Naive B cell (primary cell): ENCODE measurements at places on chromosomes 11 and 22. TPM values are rescaled to one million over a fixed set of nuclear protein-coding genes. Genes with fewer than 3 reads are reported as not detected.

- no peak for DNase-seq
These were observed 10.1 kb downstream of the PATE2 start for GRCh38 chr11:125768336-125769046.

- DNase-seq: no peak
These were observed 32.7 kb upstream of the TXNRD2 start for GRCh38 chr22:19974268-19974861.

- no peak for DNase-seq
These were observed 71.1 kb downstream of the TTC28 start for GRCh38 chr22:28608546-28608945.

Gene TESMIN
- 2.5 TPM for polyA plus RNA-seq
